ENCODE measurements at places on chromosomes 11 and 22. TPM values are rescaled to one million over a fixed set of nuclear protein-coding genes. Genes with fewer than 3 reads are reported as not detected.
A peak's percentile ranks its signal among the peaks of the same experiment; 100 is the strongest.

CXCR5 gene
- total RNA-seq = not detected

DSCAML1 gene
- not detected for total RNA-seq

CARD18 gene
- not detected for total RNA-seq

C1QTNF5 gene
- total RNA-seq = 1.8 TPM

DGCR6 gene
- 0.57 TPM for total RNA-seq

HIRA gene
- total RNA-seq = 26.6 TPM

CLDN25 gene
- not detected for total RNA-seq

DNA sequence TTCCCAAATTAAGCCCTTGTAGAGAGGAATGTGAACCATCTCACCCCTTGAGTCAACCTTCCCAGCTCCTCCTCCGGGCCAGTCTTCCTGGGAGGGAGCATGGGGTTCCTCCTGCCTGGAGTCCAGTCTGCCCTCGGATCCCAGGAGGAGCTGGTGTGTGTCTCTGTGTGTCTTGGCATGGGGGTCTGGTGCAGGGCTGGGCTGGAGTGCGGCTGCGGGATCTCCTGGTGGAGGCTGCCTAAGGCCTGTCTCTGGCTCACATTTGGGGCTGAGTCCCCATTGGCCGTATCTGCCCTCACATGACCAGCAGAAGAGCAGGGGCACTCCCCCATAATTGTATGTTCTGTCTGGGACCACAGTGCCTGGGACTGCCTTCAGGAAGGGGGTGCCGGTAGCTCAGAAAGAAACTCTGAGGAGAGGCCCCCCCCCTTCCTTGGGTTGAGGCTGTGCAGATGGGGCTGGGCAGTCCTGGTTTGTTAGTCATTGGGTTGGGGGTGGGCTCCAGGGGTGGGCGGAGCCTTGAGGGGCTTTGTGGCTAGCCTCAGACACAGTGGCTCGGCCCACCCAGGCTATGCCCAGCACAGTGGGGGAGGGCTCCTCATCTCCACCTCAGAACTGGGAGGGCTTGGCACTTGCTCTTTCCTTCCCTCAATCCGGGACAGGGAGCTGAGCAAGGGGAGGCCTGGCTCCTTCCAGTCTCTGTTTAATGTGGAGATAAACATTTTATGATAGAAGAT lies 2.9 kb downstream of the C1QTNF5 start:
- peak; percentile 76 for DNase-seq

DNA sequence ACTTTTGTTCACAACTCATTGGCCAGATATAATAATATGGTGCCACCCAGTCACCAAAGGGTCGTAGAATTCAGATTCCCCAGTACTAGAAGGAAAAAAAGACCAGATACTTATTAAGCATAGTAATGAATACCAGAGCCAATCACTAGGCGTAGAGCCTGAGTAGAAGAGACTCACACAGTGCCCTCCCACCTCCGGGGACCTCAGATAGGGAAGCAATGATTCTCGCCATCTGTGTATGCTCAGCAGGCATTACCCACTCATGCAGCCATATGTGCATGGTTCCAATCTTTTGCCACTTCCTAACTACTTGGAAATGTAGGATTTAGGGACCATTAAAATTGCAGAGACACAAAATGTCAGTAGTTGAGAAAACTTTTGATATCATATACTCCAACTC lies 85.3 kb downstream of the C11orf87 start:
- DNase-seq = no peak

- no peak for DNase-seq
Observed at GRCh38 chr11:14417186-14417585, 58.2 kb upstream of the RRAS2 start.

DNA sequence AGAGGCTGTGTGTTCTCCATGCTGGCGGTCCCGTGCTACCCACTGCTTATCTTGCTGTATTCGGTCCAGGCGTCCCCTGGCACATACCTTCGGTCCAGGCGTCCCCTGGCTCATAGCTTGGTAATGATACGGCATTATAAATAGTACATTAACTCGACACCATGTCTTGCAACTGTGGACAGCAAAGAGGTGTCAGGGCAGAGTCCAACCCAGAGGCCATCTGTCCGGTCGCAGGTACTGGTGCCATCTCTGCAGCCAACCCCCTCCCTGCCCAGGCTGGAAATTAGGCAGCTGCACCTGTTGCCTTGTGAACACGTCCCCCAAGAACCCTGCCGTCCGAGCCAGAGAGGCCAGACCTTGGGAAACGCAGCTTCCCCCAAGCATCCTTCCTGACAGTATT lies 634.3 kb downstream of the BRD1 start:
- no peak for DNase-seq

GRCh38 chr11:115608976-115609375 lies 104.8 kb upstream of the CADM1 start:
- no peak for DNase-seq

- DNase-seq = no peak
Observed at GRCh38 chr11:26583550-26583949, 11.5 kb upstream of the MUC15 start.

- DNase-seq = no peak
Observed at GRCh38 chr11:99987821-99988470, 699.1 kb upstream of the ARHGAP42 start.

- DNase-seq = no peak
Observed at GRCh38 chr11:11284481-11284880, 68.6 kb downstream of the CSNK2A3 start.

DNA sequence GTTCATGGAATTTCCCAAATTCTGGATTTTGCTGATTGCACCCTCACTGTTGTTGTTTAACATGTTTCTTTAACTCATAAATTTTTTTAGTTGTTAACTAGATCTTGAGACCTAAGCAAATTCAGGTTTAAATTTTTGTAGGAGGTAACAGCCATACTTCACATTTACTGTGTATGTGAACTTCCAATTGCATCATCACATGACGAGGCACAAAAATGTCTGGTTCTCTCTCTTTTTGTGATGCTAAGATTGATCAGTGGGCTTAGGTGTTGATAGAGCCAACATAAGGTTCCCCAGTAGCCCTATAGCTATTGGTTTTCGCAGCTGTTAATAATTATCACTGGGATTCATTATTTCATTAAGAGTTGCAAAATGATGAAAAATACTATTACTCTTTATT lies 277.5 kb downstream of the TMEM135 start:
- no peak for DNase-seq

DNA sequence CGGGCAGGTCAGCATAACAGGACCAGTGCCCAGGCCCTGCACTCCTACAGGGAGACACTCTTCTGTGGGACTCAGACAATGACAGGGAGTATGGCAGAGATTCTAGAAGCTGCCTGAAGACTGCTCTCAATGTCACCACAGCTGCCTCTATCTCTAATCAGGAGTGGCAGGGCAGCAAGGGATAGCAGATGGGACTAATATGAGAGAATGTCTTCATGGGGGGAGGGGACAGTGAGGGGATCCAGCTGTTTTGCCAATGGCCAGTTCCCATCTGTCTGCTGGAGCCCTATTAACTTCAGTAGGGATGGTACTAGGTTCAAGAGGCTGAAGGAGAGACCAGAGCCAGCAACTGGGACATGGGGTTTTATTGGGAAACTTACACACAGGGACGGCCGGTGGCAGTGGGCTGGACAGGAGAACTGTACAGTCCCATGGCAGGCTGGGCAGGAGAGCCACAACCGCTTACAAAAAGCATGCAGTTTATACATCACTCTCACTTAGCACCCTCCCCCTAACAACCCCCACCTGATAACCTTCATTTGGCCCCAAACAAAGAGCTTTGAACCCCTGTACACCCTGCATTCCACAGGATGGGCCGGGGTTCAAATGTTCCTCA lies 2.5 kb upstream of the CD82 start:
- DNase-seq = no peak

DNA sequence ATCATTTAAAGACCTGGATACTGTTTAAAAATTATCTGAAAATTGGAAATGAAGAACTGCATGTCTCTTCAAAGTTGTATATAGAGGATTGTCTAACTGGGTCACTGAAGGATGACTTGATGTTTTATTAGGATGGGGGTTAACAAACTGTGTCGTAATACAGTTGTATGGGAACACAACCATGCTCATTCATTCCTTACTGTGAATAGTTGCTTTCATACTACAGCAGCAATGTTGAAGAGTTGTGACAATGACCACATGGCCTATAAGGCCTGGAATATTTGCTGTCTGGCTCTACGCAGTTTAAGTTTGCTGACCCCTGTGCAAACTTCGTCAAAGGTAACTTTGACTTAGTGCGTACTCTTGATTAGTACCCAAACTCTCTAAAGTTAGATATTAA lies 38.4 kb downstream of the FDX1 start:
- DNase-seq = no peak

DNA sequence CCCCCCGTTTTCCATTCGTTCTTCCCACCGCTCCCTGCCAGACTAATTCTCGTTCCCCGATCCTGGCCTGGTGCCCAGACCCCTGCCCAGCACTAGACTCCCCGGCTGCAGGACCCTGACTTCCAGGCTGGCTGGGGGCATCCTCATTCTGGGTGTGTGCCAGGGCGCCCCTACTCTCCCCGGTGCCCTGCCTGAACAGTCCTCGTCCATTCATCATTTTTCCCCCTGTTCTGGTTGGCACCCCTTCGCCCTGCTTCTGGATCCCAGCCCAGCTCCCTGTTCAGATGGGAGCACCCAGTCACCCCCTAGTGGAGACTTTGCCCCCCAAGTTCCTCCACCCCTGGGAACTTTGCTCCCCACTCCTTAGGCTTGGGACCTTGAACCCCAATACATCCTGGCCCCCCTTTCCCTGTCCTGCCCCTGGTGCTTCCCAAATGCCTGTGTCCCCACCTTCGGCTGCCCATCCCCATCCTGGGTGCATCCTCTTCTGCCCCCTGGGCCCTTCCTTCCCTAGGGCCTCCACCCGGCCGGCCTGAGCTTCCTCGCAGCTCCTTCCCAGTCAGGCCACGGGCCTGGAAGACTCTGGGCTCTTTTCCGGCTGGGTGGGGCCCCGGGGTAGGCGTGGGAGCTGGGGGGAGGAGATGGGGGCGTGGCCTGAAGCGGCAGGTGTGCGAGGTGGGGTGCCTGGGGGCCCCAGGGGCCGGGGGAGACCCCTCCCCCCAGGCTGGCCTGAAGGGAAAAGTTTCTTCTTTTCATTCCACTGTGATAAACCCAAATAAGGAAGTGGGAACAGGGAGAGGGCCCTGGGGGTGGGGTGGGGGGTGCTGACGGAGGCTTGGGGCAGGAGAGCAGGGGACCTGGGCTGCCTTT lies 908 bp downstream of the PLCB3 start:
- peak; percentile 22 for DNase-seq

GRCh38 chr22:42365942-42366695 lies 66.1 kb downstream of the NFAM1 start:
- DNase-seq = no peak

GRCh38 chr11:110525883-110526282 lies 96.1 kb downstream of the FDX1 start:
- peak; percentile 42 for DNase-seq

- DNase-seq = no peak
Observed at GRCh38 chr22:48568736-48569330, 1258.8 kb downstream of the BRD1 start.

- peak; percentile 99 for DNase-seq
Observed at GRCh38 chr22:25747245-25747944, 5.4 kb downstream of the MYO18B start.

GRCh38 chr11:123046473-123047259 lies 15.3 kb downstream of the HSPA8 start:
- DNase-seq = no peak

- no peak for DNase-seq
Observed at GRCh38 chr11:5486421-5486820, 2.1 kb upstream of the OR52D1 start.

GRCh38 chr22:49827853-49828598 lies at the start of gene BRD1:
BRD1 (minus strand) TSS chr22:49827873; CDS start chr22:49824317, 3,556 bp downstream.
- DNase-seq = no peak

- no peak for DNase-seq
Observed at GRCh38 chr11:66059966-66060680, 8.0 kb downstream of the SF3B2 start.

DNA sequence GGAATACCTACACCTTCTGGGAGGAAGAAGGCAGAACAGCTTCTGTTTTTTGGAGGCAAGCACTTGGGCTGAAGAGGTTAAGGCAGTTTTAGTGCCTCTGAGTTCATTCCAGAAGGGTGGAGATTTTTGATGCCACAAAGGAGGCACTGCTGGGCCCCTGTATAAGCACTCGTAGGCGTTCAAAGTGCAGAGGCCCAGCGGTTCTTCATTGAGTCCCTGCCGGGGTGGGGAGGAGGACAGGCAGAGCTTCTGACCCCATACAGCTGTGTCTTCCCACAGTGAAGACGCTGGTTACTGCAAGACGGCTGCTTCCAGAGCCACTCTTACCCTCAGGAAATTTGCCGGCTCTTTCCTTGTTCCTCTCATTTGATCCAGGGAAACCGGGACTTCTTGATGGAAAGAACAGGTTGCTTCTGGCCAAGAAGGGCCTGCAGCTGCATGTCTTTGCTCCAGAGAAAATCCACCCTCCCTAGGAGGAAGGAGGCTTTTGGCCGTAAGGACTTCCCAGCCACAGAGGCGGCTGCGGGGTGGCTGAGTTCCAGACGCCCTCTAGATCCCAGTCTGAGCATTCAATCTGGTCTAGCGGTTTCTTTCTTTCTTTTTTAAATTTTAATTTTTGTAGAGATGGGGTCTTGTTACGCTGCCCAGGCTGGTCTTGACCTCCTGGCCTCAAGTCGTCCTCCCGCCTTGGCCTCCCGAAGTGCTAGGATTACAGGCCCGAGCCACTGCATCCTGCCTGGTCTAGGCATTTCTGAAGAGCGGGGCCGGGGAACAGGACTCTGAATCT lies 9.4 kb downstream of the ADAMTS15 start:
- no peak for DNase-seq

GRCh38 chr11:42528911-42529310 lies 782.9 kb upstream of the API5 start:
- no peak for DNase-seq

GRCh38 chr22:43889860-43890253 lies 2.0 kb downstream of the PNPLA5 start:
- no peak for DNase-seq

- no peak for DNase-seq
Observed at GRCh38 chr11:117459123-117459978, 131.7 kb downstream of the CEP164 start.

- no peak for DNase-seq
Observed at GRCh38 chr11:65072631-65072966, 11.2 kb downstream of the CDCA5 start.

DNA sequence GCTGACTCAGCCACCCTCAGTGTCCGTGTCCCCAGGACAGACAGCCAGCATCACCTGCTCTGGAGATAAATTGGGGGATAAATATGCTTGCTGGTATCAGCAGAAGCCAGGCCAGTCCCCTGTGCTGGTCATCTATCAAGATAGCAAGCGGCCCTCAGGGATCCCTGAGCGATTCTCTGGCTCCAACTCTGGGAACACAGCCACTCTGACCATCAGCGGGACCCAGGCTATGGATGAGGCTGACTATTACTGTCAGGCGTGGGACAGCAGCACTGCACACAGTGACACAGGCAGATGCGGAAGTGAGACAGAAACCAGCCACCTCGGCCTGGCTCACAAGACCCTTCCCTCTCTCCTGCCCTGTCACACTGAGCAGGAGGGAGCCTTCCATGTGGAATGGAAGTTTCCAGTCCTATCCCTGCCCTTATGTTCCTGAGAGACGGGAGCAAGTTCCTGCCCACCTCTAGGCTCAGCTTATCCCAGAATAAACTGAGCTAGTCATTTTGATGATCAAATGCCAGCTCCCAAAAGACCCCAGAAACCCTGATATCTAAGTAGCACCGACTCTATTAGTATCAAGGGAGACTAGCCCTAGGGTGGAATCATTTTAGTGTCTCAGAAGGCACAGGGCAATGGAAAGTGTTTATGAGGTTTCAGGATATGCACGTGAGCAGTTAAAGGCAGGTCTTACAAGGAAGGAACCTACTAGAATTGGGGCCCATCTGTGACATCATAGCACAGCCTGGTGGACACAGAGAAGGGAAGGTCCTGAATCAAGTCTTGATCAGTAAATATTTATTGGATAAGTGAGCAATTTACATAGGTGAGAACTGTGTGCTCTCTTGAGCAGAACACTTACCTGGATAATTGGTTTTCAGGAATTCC lies 6.3 kb upstream of the IGLL5 start:
- no peak for DNase-seq
